ENCODE measurements at places on chromosomes 2 and 18.

DNA sequence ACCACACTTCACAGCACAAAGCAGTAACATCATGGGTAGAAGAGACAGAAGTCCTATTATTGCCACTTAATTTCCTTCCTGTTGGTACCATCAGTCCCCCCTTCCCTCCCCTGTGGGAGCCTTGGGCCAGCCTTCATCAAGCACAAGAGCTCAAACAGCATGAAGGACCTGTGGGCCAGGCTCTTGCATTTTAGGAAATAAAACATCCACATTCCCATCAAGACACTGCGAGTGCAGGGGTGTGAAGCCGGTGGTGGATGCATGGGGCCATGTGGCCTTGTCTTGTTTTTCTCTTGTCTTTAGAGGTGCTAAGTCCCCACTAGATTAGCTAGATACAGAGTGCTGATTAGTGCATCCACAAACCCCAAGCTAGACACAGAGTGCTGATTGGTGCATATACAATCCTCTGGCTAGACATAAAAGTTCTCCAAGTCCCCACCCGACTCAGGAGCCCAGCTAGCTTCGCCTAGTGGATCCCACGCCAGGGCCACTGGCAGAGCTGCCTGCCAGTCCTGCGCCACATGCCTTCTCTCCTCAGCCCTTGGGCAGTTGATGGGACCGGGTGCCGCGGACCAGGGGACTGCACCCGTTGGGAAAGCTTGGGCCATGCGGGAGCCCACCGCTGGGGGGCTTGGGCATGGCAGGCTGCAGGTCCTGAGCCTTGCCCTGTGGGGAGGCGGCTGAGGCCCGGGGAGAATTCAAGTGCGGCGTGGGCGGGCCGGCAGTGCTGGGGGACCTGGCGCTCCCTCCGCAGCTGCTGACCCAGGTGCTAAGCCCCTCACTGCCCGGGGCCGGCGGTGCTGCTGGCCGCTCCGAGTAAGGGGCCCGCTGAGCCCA, 14.7 kb upstream of the PXDN start:
- no peak for DNase-seq

DNA sequence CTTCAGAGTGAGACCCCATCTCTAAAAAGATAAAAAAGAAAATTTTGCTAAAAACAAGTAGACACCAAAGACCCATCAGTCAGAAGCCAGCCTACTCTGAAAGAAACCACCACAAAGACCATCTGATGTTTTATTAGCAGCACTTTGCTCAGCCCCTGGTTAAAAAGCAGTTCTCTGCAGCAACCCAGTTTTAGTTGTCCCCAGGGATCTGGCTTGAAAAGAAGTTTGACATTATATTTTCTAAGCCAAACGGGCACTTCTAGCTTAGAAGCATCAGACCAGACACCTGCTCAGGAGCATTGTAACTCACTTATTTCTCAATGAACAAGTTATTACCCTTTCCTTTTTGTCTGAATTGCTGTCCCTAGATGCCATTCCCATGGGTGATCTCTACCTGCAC, 164.2 kb upstream of the ETAA1 start:
- no peak for DNase-seq

GRCh38 chr2:147464737-147465357, 380.0 kb upstream of the ACVR2A start:
- peak; percentile 67 for DNase-seq

DNA sequence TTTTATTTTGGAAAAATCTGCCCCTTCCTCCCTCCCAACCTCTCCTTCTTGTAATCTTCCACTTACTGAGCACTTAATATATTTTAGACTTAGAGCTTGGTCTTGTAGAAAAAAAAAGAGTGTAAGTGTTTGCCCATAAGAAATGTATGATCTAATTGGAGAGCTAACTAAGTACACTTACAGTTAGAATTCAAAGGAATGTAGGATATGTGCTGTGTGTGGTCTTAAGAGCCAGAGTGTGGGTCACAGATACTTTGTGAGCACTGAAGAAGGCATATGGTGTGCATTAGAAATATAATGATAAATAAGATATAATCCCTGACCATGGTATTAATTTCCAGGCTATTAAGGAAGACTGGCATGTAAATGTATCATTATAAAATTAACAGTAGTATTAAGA, 91.8 kb upstream of the ZNF521 start:
- no peak for DNase-seq

Measured in LoVo (cell line).